HT1080 (cell line): ENCODE measurements at places on chromosomes 6 and 20. TPM values are rescaled to one million over a fixed set of nuclear protein-coding genes. Genes with fewer than 3 reads are reported as not detected.

The CST4 gene
- not detected in 2 replicates for total RNA-seq

The CTAGE9 gene
- not detected in 2 replicates for total RNA-seq

The ANKRD66 gene
- not detected in 2 replicates for total RNA-seq

The PAK1IP1 gene
- total RNA-seq: 57.9 and 64.3 TPM in 2 replicates

DNA sequence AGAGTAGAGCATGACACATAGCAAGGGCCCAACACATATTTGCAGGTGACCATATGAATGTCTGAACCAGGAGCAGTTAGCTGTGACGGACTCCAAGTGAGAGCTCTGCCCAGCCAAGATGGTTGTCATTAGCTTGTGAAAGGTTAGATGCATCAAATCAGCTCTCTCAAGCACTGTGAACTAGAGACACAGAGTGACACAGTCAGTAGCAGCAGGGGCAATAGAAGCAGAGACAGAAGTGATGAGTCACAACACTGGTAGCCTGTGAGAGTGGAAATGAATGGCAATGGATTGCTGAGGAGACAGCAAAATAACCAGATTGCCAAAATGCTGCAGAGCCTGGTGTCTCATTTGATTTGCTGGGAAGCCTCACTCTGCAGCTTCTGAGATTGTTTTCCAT, 558.9 kb downstream of the PKHD1 start:
- peak; percentile 24 for DNase-seq

DNA sequence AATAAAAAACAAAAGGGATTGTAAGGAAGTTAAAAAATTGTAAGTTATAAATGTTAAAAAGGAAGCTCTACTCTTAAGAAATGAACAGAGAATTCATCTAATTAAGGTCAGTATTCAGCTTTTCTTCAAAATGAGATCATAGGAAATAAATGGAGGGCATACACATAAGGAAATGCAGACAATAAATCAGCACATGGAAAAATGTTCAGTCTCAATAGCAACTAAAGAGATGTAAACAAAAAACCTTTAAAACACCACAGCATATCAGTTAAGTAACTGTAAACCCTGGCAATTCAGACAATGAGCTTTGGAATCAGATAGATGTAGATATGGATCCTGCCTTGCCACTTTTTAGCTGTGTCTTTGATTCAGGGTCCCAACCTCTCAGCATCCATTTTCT, 24.0 kb upstream of the CLIC5 start:
- DNase-seq: no peak

DNA sequence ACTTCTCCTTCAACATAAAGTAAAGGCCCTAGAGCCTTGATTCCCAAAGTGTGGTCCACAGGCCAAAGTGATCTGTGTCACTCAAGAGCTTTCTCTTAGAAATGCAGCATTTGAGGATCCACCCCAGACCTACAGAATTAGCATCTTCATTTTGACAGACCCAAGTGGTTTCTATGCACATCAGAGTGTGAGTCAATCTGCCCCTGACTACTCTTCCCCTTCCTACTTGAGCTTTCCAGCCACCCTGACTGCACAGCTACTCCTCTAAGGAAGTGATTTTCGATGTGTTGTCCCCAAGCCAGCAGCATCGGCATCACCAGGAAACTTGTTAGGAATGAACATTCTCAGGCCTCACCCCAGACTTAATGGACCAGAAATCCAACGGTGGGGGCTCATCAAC, 2.6 kb downstream of the MEP1A start:
- DNase-seq: peak; percentile 15

- no peak for DNase-seq
These were observed 92.9 kb downstream of the PLEKHG1 start for GRCh38 chr6:150692604-150693003.
